ENCODE measurements at places on chromosomes 2 and 18.

DNA sequence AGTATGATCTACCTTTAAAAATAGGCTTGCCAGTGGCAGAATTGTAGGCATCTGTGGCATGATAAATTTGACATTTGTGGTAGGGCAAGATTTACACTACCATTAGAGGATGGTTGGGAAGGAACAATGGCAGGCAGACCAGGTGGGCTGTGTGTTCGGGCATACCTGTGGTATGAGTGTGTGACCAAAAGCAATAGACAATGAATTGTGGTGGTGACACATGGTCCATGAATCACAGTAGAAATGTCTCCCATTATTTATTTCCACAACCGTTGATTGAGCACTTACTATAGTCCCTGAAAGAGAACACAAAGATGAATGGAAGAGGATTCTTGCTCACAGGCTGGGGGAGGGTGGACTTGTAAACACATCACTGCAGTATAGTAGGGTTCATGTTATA lies 29.9 kb upstream of the RUFY4 start:
- no peak overlapping the region for H3K4me3 ChIP-seq
- DNase-seq: no peak
- H3K27me3 ChIP-seq: peaks cover 5% of the 10 kb centered on the region
- H3K27ac ChIP-seq: no peak overlapping the region
- H3K36me3 ChIP-seq: no peaks in the 10 kb centered on the region

- no peak overlapping the region for H3K4me3 ChIP-seq
- no peak for DNase-seq
- no peaks in the 10 kb centered on the region for H3K27me3 ChIP-seq
- no peak overlapping the region for H3K27ac ChIP-seq
- H3K4me1 ChIP-seq: 0 out of 2 replicates have a peak, but pooled peaks cover 3% of the 10 kb centered on the region
These were observed 2.8 kb downstream of the CRYGB start for GRCh38 chr2:208142925-208143799.

GRCh38 chr2:108586116-108586515 lies 51.8 kb downstream of the LIMS1 start:
- no peak overlapping the region for H3K27ac ChIP-seq
- DNase-seq: no peak

GRCh38 chr2:98359986-98360385 lies 13.7 kb downstream of the CNGA3 start:
- no peaks in the 10 kb centered on the region for H3K27me3 ChIP-seq
- H3K27ac ChIP-seq: no peak overlapping the region

DNA sequence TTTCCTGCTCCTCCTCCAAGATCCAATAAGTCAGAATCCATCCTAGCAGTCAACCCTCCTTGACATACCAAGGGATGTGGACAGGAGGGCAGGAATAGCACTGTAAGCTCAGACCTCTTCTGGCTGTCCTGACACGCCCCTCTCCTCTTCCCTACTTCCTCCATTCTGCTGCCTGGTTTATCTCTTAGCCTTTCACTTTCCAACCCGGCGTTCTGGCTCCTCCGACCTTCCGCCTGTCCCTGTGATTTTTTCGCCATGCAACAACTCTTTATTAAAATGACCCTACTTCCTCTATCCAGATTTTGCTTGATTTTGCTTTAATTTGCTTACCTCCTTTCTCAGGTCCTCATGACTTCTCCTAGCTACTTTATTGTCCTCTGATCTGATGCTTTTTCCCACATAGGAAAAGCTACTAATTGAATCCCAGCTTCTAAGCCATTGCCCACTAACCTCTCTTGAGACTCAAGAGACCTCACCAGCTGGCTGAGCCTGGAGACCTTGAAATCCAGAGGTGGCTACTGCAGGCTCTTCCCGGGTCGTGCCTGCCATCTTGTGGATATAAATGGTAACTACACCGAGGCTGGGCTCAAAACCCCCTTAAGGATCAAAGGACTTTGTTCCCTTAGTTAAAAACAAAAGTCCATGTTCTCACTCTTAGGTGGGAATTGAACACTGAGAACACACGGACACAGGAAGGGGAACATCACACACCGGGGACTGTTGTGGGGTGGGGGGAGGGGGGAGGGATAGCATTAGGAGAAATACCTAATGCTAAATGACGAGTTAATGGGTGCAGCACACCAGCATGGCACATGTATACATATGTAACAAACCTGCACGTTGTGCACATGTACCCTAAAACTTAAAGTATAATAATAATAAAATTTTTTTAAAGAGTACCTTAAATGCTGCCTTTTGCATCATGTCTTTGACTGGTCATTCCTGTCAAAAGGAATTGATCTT lies 139.4 kb downstream of the AKAIN1 start:
- no peak overlapping the region for H3K4me3 ChIP-seq
- H3K36me3 ChIP-seq: no peaks in the 10 kb centered on the region
- peak; percentile 46 for DNase-seq
- no peaks in the 10 kb centered on the region for H3K4me1 ChIP-seq
- no peaks in the 10 kb centered on the region for H3K27me3 ChIP-seq

DNA sequence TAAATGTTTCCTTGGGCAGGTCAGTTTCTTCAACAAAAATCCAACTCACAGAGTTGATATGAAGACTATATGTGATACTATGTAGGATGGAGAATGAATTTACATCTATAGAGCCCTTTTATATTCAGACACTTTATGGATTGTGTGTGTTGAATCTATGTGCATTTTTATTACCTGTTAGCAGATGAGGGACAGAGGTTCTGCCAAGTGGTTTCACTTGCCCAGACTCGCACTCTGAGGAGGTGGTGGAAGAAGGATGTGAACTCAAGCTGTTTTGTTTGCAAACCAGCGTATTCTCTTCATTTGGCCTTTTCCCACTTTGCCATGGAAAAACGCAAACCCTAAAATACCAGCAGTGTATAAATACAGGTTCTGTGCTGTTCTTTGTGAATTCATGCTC lies 237.6 kb downstream of the TDRD15 start:
- no peaks in the 10 kb centered on the region for H3K4me1 ChIP-seq
- H3K27me3 ChIP-seq: no peaks in the 10 kb centered on the region
- no peak overlapping the region for H3K4me3 ChIP-seq
- no peaks in the 10 kb centered on the region for H3K36me3 ChIP-seq
- H3K27ac ChIP-seq: no peak overlapping the region
- DNase-seq: no peak

DNA sequence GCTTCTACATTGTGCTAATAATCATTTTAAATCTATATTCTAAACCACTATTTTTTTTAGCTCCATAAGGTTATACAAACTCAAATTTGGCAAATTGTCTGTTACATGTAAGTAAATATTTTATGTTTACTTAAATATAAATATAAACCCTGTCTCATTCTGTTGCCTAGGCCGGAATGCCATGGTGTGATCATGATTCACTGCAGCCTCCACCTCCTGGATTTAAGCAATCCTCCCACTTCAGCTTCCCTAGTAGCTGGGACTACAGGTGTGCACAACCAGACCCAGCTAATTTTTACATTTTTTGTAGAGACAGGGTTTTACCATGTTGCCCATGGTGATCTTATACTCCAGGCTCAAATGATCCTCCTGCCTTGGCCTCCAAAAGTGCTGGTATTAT lies 124.7 kb downstream of the MEIS1 start:
- H3K27me3 ChIP-seq: no peaks in the 10 kb centered on the region
- H3K27ac ChIP-seq: no peak overlapping the region
- H3K4me1 ChIP-seq: no peaks in the 10 kb centered on the region

GRCh38 chr18:22300665-22301636 lies 116.8 kb downstream of the CTAGE1 start:
- H3K27me3 ChIP-seq: no peaks in the 10 kb centered on the region
- no peak overlapping the region for H3K4me3 ChIP-seq
- no peaks in the 10 kb centered on the region for H3K36me3 ChIP-seq
- DNase-seq: no peak
- H3K27ac ChIP-seq: no peak overlapping the region
- no peaks in the 10 kb centered on the region for H3K4me1 ChIP-seq

- no peaks in the 10 kb centered on the region for H3K4me1 ChIP-seq
- no peak overlapping the region for H3K27ac ChIP-seq
- no peaks in the 10 kb centered on the region for H3K36me3 ChIP-seq
- DNase-seq: no peak
These were observed 336.6 kb downstream of the EN1 start for GRCh38 chr2:118510807-118511206.

GRCh38 chr2:72953528-72953927 lies 36.2 kb downstream of the EMX1 start:
- H3K27me3 ChIP-seq: no peaks in the 10 kb centered on the region
- peaks cover 24% of the 10 kb centered on the region for H3K4me1 ChIP-seq
- H3K27ac ChIP-seq: no peak overlapping the region
- no peaks in the 10 kb centered on the region for H3K36me3 ChIP-seq
- DNase-seq: no peak

- DNase-seq: no peak
- H3K36me3 ChIP-seq: no peaks in the 10 kb centered on the region
- H3K27me3 ChIP-seq: no peaks in the 10 kb centered on the region
- H3K4me1 ChIP-seq: no peaks in the 10 kb centered on the region
These were observed 96.5 kb downstream of the MYT1L start for GRCh38 chr2:2234398-2235195.

DNA sequence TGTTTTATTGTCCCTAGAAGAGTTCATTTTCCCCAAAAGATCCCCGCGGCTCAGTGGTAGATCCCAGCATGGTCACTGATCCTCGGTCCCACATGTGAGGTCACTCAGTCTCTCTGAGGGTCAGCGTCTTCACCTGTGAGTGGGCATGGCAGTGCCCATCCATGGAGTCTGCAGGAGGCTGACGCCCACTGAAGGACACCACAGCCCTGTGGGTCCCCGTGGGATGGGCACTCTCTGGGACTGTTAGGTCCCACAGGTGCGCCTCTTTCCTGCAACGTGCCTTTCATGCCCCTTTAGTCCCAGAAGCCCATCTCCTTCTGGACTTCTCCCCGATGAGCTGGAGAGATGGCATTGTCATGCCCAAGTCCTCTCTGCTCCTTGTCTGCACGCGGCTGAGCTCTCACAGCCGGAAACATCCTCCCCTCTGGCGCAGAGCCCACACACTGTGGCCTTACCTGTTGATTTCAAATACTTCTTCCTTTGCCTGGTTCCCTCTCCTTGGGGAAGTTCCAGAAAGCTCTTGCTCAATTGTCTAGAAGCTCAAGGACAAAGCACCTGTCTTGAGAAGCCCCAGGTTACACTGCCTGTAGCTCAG lies 75.9 kb downstream of the PTGR3 start:
- no peak overlapping the region for H3K27ac ChIP-seq
- H3K4me3 ChIP-seq: no peak overlapping the region
- no peaks in the 10 kb centered on the region for H3K27me3 ChIP-seq
- no peaks in the 10 kb centered on the region for H3K36me3 ChIP-seq
- no peaks in the 10 kb centered on the region for H3K4me1 ChIP-seq

DNA sequence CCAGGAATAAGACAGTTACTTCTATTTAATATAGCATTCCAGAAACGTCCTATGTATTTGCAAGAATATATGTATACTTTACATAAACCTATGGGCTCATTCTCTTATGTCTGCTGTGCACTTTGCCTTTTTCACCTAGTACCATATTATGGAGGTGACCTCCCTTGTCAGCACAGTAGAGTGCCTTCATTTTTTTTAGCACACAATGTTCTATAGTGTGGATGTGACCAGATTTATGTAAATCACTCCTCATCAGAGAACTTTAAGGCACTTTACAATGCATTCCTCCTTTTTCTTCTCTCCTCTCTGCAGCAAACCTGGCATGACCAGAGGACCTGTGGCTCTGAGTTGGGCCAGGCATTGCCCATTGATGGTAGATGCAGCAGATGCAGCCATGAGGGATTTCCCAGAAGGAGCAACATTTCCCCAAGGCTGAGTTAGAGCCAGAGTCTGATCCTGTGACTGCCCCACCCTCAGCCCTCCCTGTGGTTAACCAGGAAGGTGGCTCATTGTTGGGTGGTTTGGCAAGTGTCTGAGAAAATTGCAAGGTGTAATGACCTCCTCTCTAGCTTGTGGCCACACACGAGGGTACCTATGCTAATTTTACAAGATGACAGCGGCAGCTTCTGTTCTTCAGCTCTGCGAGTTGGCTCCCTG lies 76.5 kb upstream of the DLX2 start:
- no peak overlapping the region for H3K4me3 ChIP-seq
- DNase-seq: no peak
- no peaks in the 10 kb centered on the region for H3K36me3 ChIP-seq
- H3K27ac ChIP-seq: no peak overlapping the region

DNA sequence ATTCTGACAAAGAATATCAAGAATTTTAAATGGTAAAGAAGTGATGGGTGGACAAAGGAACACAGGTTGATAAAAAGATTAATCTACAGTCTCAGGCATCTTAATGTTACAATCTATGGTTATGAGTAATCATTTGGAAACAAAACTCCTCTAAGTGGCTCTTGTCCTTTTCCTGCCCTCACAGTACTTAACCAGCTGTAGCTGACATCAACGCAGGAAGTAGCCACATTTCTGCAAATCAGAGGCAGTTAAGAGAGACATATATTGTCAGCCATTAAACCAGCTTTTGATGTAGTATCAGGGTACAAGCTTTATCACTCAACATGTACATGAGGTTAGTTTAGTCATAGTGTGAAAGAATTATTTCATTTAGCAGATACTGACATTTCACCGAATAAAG lies 244.6 kb downstream of the NR4A2 start:
- no peak overlapping the region for H3K4me3 ChIP-seq
- no peak overlapping the region for H3K27ac ChIP-seq
- no peaks in the 10 kb centered on the region for H3K36me3 ChIP-seq
- no peaks in the 10 kb centered on the region for H3K27me3 ChIP-seq
- DNase-seq: no peak

DNA sequence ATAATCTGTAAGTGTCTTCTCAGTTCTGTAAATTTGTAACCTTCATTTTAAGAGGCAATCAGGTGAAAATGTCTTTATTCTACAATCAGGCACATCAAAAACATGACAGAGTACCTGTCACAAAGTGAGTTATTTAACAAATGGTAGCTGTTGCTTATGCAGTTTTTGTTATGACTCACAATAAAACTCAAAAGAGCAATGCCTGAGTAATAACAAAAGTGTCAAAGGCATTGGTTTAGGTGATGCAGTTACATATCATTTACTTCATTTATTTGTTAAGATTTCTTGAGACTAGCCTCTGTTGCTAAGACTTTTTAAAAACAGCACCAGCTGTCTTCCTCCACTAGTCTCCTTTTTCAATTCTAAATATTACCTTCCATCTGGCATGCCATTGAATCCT lies 177.8 kb downstream of the KIAA1328 start:
- H3K27ac ChIP-seq: no peak overlapping the region
- no peaks in the 10 kb centered on the region for H3K27me3 ChIP-seq
- H3K4me3 ChIP-seq: no peak overlapping the region
- no peak for DNase-seq
- no peaks in the 10 kb centered on the region for H3K36me3 ChIP-seq

DNA sequence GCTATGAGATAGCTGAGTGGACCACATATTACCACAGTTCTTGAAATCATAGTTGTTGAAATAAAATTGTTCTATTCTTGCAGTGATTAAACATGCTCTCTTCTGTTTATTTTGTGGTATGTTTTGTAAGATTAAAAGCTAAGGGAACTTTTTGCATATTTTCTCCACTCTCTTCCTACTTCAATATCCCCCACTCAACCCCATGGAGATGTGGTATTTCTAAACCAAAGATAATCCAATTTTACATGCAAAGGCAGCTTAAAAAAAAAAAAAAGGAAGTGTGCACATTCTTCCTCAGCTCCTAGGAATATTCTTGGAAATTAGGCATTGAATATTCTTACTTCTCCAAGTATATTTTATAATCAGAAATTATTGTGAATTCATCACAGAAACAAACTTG lies 15.0 kb upstream of the PAX3 start:
- no peaks in the 10 kb centered on the region for H3K36me3 ChIP-seq
- no peak overlapping the region for H3K27ac ChIP-seq
- H3K27me3 ChIP-seq: peaks cover 82% of the 10 kb centered on the region
- H3K4me3 ChIP-seq: no peak overlapping the region
- DNase-seq: no peak

- peak overlapping the region; percentile 88 for H3K27ac ChIP-seq
- DNase-seq: peak; percentile 53
- H3K27me3 ChIP-seq: no peaks in the 10 kb centered on the region
- H3K4me3 ChIP-seq: peak overlapping the region; percentile 90
These were observed 659 bp downstream of the CHMP1B start for GRCh38 chr18:11851806-11852337.

Measured in H1 (cell line).